ENCODE measurements at places on chromosomes 2 and 18.

DNA sequence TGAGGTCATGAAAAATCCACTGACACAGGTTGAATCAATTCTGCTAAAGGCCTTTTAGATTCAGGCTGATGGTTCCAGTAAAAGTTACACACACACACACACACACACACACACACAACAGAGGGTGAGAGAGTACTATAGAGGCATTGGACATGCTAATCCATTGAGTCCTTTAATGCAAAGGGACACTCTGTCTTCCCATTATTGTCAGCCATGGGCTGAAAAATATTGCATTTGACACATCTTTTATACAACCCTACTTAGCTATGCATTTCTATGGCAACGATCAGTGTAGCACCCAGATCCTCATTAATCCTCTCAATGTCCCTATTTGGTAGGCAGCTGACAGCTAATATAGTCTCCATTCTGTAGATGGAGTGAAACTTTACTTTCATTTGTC lies 440.8 kb upstream of the RGPD4 start:
- DNase-seq, result no peak

- no peak for DNase-seq
Measured at GRCh38 chr18:79405019-79405780, 9.5 kb downstream of the NFATC1 start.

DNA sequence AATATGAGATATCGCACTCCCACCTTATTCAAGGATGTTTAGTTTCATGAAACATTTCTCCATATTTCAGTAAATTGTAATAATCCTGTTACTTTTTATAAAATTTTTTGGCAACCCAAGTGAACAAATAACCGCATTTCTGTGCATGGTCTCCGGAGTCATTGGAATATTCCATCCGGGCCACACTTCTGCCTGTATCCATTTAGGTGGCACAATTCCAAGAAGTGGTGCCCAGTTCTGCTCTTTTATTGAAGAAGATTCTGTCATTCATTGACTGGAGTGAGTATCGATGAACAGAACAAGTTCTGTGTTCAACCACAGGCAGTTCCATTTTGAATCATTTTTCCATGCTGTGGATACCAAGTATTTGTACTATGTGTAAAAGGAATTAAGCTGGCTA lies 26.6 kb upstream of the ICOS start:
- peak; percentile 14 for DNase-seq

- DNase-seq, result no peak
Measured at GRCh38 chr2:221125691-221126090, 446.4 kb downstream of the EPHA4 start.

DNA sequence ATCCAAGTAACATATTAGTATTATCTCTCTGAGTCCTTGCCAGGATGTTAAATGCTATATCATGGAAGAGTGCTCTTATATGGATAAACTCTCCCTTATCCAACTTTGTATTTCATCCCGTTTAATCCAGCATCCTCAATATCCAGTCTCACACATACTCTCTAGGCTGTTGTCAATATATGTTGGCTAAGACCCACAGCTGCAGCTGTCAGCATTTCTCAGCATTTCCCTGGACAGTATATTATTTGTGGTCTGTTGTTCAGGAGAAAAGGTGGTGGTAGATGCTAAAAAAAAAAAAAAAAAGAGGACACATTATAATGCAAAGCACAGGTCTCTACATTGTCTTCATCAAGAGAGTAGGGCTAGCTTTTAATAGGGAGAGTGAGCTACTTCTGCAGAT lies 1368.0 kb upstream of the ZEB2 start:
- no peak for DNase-seq

- no peak for DNase-seq
Measured at GRCh38 chr2:103809415-103809814, 1044.5 kb upstream of the POU3F3 start.

Data from AG10803 (cell line).